A673 (cell line): ENCODE measurements at places on chromosomes 13 and 19.
A peak's percentile ranks its signal among the peaks of the same experiment; 100 is the strongest.

- DNase-seq, result no peak
Observed at GRCh38 chr19:31533114-31533513, 183.9 kb upstream of the TSHZ3 start.

GRCh38 chr13:112124141-112124540 lies 57.2 kb downstream of the SOX1 start:
- DNase-seq, result no peak

- no peak for DNase-seq
Observed at GRCh38 chr19:35775046-35775297, 392 bp upstream of the ARHGAP33 start.

GRCh38 chr13:39012608-39013007 lies 22.0 kb upstream of the STOML3 start:
- DNase-seq, result peak; percentile 9
